Neural crest cell (in vitro differentiated cells): ENCODE measurements at places on chromosomes 5 and 9. TPM values are rescaled to one million over a fixed set of nuclear protein-coding genes. Genes with fewer than 3 reads are reported as not detected.

RUSC2 gene
- total RNA-seq = 17.4 and 20.1 TPM in 2 replicates

ZNF608 gene
- total RNA-seq = 106 and 107 TPM in 2 replicates

PITX1 gene
- not detected in 2 replicates for total RNA-seq

IL3 gene
- not detected in 2 replicates for total RNA-seq

NEURL1B gene
- total RNA-seq = 5.7 and 6.1 TPM in 2 replicates

WDR70 gene
- 46.5 and 52.0 TPM in 2 replicates for total RNA-seq

CDK5RAP2 gene
- 107 and 116 TPM in 2 replicates for total RNA-seq

SLC6A19 gene
- total RNA-seq = not detected in 2 replicates

SLC45A2 gene
- 0.36 and 1.3 TPM in 2 replicates for total RNA-seq

BRINP1 gene
- 0.86 and 0.96 TPM in 2 replicates for total RNA-seq

IL9 gene
- not detected in 2 replicates for total RNA-seq

NXNL2 gene
- not detected in 2 replicates for total RNA-seq
